ENCODE measurements at places on chromosomes 5 and 9.

- DNase-seq, result no peak
These were observed 203.3 kb upstream of the DMRT1 start for GRCh38 chr9:638152-638551.

DNA sequence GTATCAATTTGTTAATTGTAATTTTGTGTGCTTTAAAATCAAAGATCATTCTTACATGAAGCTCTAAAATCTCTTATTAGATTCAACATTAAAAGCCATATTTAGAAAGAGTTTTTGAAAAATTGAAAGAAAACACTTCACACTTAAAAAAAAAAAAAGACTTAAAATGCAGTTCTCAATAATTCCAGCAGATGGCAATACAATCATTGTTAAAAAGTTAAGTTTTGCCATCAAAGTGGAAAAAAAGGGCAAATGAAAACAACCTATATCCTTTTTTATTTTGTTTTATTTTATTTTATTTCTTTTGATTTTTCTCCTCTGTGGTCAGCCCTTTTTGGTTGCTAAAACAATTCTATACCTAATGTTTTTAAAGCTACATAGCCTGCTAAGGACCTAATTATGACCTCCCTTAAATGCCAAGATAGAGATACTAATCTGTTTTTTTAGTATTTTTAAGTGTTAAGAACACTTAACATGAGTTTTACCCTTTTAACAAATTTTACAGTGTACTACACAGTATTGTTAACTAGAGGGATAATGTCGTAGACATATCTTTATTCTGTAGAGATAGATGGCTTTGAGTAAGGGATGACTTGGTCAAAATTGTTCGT is 154.2 kb upstream of the DAB2 start:
- no peak for DNase-seq

- DNase-seq, result no peak
These were observed 81.3 kb downstream of the SH3GL2 start for GRCh38 chr9:17660158-17660557.

GRCh38 chr5:72451741-72452505 is 55.3 kb downstream of the ZNF366 start:
- DNase-seq, result no peak

GRCh38 chr5:1757511-1757910 is 42.1 kb downstream of the MRPL36 start:
- no peak for DNase-seq

- DNase-seq, result no peak
These were observed 73.2 kb downstream of the TRIO start for GRCh38 chr5:14216372-14216771.

- DNase-seq, result no peak
These were observed 23.1 kb downstream of the MED10 start for GRCh38 chr5:6355294-6355693.

DNA sequence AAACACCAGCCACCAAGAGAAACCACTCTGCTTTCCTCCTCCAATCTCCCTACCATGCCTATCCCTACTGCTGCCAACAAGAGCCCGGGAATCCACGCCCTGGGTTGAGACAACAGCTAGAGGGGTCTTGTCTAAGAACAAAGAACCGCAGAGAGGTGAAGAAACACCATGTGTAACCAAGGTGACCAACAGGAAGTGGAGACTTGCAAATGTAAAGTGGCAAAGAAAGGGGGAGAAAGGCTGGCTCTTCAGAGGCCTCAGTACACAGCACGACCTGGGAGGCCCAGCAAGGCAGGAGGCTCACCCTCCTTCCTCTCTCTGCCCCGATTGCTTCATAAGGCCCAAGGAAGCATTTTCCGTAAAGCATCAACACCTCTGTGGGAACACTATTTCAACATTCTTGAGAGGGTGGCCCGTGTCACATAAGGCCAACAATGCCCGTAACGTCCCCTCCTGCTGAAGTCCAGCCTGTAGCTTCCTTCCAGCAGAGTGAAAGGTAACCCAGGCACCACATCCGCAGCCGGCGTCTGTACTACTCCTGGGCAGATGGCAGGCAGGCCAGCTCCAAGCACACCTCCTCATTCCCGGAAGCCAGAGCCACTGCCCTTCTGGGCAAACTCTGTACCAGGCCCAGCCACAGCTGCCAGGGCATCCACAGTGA is 18.3 kb downstream of the CCNJL start:
- DNase-seq, result no peak

DNA sequence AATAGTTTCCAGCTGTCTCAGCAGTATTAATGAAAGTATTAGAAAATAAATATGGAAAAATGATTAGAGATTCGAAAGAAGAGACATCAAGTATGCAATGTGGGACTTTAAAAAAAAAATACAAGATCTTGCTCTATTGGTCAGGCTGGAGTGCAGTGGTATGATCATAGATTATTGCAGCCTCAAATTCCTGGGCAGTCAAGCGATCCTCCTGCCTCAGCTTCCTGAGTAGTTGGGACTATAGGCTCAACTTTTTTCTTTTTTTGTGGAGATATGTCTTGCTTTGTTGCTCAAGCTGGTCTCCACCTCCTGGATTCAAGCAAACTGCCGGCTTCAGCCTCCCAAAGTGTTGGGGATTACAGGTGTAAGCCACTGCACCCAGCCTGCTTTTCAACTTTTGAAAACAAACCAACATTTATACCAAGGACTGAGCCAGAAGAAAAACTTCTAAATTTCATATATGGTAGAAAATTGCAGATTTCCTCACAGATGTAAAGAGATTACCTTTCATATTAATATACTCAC is 323.1 kb downstream of the ADGRV1 start:
- no peak for DNase-seq

DNA sequence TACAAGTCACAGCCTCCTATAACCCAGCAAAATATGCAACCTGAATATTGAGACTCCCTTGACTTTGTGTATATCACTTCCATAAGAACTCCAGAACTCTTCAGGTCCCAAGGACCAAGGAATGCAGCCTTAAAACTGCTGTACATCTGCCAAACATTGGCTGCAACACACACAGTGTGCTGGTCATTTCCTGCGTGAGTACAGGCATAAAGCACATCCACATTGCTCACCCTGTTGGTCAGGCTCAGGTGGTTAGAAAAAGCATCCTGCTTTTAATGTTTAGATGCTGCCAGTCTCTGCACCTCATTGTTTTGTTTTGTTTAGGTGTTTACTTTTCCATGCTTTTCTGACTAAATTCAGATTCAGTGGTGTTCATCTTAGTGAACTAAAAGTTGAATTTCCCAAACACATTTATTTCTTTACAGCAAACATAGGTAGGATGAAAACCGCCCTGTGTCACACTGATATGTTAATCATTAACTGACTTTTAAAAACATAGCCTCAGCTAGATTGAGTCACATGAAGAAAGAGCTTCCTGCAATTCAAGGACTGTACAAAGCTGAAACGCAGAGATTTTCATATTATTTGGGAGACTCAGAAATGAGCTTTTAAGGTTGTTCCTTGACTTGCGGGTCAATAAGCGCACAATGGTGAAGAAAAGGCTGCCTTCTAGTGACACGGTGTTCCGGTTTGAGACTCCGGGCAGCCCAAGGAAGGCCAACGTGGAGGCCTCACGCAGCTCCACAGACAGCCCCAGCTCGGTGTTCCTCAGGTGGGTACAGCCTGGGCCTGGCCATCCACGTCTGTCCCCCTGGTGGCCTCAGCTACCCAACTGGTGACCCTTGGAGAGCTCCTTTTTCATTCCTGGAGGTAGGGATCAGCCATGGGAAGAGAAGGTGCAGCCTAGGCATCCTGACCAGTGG is 52.2 kb upstream of the GRAMD2B start:
- no peak for DNase-seq

DNA sequence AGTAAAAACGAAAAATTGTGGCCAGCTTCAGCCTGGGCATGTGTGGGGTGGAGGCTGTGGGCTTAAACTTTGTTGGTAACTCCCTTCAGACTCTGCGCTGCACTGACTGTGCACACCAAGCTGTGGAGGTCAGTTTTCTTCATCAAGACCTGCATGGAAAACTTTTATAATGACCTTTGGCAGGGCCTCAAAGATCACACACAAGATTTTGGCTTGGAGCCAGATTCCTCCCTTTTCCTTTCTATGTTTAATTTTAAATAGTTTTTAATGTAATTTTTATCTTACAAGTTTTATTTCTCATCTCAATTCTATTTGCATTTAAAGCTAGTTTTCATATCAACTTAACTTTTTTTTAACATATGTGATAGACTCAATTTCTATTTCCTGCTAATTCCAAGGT is 1211.1 kb upstream of the CDH18 start:
- DNase-seq, result no peak

- no peak for DNase-seq
These were observed 51.7 kb downstream of the CPLANE1 start for GRCh38 chr5:37197340-37198050.

DNA sequence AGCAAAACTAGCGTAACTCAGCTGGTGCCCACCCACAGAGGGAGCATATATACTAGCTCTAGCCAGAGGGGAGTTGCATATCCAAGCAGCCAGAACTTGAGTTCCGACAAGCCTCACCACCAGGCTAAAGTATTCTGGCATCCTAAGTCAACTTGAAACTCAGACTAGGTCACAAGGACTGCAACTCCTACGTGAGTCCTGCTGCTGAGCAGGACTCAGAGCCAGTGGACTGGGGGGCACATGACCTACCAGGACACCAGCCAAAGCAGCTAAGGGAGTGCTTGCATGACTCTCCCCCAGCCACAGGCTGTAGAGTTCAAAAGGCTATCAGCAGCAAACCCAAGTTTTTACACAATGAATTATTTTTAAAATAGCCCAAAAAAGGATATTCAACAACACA is 26.1 kb downstream of the SPDL1 start:
- DNase-seq, result no peak

- no peak for DNase-seq
These were observed 188.8 kb downstream of the MTRR start for GRCh38 chr5:8057769-8058168.

DNA sequence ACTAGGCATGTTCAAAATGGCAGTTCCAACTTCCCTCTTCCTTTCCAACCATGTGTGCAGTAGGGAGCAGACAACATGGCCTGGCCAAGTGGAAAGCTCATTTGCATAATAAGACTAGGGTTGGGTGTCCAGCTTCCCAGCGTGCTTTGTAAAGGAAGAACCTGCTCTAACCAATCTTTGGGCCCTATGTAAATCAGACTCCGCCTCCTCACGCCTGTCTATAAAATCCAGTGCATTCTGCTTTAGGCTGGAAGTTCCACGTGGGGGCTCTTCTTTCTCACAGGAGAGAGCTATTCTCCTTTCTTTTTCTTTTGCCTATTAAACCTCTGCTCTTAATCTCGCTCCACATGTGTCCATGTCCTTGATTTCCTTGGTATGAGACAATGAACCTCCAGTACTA is 83.4 kb downstream of the GCNT1 start:
- no peak for DNase-seq

DNA sequence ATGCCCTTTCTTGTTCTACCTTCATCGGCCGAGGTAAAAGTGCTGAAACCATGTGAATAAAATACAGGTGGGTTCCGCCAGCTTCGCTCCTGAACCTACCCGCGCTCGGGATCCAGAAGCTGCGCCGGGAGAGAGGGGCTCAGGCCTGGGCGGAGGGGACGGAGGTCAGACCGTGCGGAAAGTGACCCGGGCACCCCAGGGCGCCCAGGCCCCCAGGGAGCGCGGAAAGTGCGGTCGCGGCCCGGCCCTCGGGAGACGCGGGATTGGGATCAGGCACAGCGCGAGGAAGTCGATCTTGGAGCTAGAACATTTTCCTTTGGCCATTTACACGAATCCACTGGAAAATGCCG is 329 bp downstream of the SYK start:
- no peak for DNase-seq

DNA sequence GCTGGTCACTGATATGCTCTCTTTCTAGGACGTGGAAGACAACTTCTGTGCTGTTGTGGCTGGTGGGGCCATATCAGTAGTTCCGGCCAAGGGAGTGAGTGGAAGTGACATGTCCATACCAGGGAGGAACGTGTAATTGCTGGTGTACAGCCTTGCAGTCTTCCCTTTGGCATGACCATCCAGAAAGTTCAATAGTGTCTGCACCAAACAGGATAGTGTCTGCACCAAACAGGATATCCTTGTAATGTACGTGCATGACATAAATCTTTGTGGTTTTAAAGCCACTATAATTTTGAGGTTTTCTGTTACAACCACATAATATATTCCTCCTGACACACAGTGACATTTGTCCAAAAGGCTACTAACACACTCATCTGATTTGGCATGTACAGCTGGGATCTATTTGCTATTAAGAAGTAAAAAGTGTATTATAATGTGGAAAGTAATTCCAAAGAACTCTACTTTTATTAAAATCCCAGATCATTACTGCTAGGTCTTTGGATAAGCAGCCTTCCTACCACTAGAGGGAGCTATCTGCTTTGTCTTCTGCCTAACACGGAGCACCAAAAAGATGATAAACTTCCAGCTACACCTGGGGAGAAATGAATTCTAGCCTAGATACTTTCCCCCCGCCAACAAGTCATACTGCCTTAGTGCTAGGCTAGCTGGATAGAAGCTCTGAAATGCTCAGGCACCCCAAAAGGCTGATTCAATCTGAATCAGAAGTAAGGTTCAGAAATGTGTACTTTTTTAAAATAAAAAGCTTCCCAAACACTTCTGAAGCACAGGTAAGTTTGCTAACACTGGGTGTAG is 52.7 kb downstream of the RNF145 start:
- DNase-seq, result no peak

GRCh38 chr5:31990701-31991110 is 183.4 kb downstream of the GOLPH3 start:
- DNase-seq, result no peak

DNA sequence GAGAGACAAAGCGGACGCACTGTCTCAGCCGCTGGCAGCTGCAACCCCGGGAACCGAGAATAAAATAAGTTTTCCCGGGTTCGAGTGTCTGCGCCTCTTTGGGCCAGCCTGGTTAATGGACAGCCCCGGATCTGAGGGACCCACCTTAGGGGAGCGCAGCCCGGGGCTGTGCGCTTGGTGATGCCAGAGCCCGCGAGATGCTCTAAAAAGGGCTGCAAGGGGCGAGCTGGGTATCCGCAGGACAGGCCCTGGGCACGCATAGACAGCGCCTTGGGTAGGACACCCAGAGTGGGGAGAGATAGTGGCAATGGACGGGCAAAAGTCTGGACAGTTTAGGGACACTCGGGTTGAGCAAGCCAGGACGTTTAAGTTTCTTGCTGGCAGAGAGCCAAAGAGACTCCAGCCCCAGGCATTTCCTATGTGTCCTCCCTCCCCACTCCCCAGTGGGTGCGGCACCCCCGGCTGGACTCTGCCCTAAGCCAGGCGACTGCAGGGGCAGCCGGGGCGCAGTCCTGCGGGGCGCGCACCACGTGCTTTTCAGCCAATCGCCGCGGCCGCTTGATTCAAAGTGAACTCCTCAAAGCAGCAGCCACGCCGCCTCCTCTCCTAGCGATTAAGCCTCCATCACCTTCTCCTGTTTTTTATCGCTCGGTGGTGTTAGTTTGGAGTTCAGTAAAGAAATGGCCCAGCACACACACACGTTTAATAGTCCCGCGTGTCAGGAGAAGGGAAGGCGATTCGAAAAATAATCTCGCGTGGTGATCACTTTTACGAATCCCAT is 616 bp upstream of the ENC1 start:
- no peak for DNase-seq

- DNase-seq, result no peak
These were observed 3.9 kb downstream of the MEGF9 start for GRCh38 chr9:120710110-120710981.

Data from cortex of kidney (tissue), 1 donor.